ENCODE measurements at places on chromosomes 1 and 21.
A peak's percentile ranks its signal among the peaks of the same experiment; 100 is the strongest.

- no peak for DNase-seq
Observed at GRCh38 chr21:37159053-37159776, 86.2 kb downstream of the TTC3 start.

DNA sequence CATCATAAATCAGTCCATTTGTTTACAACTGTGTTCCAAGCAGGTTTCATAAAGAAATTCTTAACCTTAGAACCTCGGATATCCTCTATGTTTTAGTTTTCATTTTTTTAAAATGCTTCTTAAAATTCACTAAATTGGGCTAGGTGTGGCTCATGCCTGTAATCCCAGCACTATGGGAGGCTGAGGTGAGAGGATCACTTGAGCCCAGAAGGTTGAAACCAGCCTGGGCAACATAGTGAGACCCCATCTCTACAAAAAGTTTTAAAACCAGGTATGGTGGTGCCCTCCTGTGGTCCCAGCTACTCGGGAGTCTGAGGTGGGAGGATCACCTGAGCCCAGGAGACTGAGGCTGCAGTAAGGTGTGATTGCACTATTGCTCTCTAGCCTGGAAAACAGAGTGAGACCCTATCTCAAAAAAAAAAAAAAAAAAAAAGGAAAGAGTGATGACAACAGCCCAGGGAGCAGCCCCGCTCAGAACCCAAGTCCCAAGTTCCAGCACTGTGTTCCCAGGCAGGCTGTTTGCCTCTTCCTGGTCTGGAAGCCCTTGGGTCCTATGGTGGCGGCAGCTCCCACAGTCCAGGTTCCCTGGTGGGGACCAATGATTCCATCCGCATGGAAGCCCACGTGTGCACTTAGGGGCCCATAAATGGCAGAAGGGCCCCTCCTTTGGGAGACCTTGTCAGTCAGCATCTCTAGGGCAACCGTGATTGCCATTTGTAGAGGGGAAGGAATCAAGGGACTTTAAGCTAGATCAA lies 24.7 kb upstream of the SPSB1 start:
- DNase-seq: no peak

DNA sequence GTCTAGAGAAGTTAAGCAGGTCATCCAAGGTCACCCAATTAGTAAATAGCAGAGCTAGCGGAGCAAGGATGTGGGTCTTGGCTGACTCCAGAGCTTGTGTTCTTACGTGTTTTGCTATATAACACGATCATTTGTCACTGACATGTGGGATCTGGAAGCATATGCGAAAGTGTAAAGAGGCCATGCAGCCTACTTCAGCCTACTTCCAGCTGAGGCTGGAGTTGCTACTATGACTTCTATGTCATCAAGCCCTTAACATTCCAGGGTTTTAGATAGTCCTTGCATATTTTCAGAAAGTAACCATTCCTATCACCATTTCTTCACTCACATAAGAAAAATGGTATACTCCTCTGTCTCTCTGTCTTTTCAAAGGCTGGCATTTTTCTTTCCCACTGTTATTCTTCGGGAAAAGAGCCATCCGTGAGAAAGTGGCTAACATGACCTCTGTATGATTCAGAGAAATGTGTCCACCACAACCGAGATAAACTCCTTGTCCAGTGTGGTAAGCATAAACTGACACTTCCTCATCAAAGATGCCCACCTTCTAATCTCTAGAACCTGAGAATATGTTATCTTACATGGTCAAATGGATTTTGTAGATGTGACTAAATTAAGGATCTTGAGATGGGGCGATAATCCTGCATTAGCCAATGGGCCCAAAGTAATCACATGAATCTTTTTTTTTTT lies 24.0 kb upstream of the ABL2 start:
- no peak for DNase-seq

GRCh38 chr1:228358039-228358763 lies 48.4 kb downstream of the TRIM11 start:
- DNase-seq: no peak

GRCh38 chr1:161887730-161888287 lies 121.7 kb downstream of the ATF6 start:
- DNase-seq: no peak

GRCh38 chr1:228140724-228141225 lies 696 bp downstream of the GUK1 start:
- DNase-seq: no peak

- DNase-seq: no peak
Observed at GRCh38 chr1:222845763-222846162, 30.9 kb downstream of the DISP1 start.

GRCh38 chr1:204296431-204296988 lies 63.2 kb downstream of the PLEKHA6 start:
- no peak for DNase-seq

GRCh38 chr1:158077411-158078256 lies 84.2 kb downstream of the KIRREL1 start:
- no peak for DNase-seq

DNA sequence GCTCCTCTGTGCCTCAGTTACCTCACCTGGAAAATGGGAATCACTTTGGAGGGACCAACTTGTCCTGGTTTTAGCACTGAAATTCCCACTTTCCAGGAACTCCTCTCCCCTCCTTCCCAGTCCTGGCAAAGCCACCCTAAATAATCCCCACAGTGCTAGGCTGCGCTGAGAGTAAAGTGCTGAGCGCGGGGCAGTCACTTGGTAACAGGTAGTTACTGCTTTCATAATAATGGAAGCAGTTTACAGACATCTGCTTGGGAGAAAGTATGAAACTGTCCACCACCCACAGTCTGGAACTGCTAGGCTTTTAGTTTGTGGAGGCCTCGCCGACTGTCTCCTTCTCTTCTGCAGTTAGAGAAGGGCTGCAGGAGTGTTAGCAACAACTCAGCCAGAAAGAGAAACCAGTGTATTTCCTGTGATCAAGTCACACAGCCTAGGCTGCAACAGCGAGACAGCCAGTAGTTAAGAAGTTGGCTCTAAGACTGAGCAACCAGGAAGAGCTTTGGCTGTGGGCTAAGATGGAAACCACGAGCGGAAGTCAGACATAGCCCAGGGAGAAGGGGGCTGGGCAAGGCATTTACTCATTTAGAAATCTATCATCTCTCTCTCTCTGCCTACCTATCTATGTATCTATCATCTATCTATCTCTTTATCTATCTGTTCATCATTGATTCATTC lies 30.8 kb upstream of the ABCG1 start:
- no peak for DNase-seq

- no peak for DNase-seq
Observed at GRCh38 chr1:234458352-234459017, 20.5 kb downstream of the TARBP1 start.

DNA sequence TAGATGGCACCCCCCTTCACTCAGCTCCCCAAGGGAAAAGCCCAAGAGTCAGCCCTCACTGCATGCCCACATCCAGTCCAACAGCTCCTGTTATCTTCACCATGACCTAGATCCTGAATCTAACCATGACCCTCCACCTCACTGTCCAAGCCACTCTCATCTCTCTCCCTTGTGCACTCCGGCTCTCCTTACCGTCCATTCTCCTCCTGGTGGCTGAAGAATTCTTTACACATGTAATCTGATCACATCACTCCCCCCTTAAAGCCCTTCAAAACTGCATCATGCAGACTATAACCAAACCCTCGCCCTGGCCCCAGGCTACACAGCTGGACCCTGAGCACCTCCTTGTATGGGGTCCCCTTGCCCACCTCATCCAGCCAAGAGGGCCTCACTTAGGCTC lies 14.0 kb upstream of the PAQR7 start:
- DNase-seq: no peak

- DNase-seq: no peak
Observed at GRCh38 chr1:22615886-22616285, 20.5 kb upstream of the C1QA start.

DNA sequence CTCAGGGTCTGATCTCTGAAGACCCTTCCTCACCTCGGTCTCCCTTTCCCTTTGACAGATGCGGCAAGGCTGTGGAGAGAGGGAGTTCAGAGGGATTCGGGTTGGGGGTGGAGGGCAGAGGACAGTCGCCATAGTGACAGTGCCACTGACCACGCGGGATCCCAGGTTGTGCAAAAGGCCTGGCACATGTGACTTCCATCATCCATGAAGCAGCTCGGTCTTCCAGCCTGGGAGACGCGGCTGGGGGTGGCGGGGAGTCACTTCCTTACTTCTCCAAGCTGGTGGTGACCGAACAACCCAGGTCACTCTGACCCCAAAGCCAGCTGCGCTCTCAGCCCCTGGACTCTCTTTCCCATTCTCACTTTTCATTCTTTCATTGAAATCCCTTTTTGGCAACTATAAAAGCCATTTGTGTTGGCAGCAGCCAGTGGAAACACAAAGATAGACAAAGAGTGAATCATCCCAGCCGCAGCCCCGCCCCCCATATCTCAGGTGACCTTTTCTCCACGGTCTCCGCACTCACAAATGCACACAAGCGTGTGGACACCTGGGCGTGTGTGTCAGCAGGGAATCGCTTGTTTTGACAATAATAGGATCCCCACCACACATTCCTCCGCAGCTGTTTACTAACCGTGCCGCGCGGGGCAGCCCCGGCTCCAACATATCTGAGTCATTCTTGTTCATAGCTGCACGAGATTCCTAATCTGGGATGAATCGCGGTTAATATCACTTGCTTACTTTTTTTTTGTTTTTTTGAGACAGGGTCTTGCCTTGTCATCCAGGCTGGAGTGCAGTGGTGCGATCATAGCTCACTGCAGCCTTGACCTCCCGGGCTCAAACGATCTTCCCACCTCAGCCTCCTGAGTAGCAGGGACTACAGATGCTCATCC lies 68.3 kb downstream of the DHRS3 start:
- no peak for DNase-seq

DNA sequence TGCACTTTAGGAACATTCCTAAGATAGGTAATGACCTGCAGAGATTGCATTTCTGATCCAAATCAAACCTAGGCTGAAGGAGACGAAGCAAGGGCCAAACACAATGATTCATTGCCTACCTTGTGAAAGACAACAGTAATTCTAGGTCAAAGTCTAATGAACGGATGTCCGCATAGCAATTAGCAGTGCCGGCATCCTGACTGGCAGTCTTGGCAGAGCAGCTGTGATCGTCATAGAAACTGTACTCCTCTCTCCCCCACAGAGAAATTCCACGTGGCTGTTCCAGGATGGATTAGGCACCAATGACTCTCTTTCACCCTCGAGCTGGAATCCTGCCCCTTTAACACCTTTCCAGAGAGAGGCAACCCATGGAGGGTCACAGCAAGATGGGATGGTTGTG lies 28.9 kb upstream of the VAV3 start:
- DNase-seq: no peak

- no peak for DNase-seq
Observed at GRCh38 chr1:97744977-97745376, 175.9 kb downstream of the DPYD start.

- peak; percentile 44 for DNase-seq
Observed at GRCh38 chr1:205977402-205978014, 25.7 kb downstream of the RAB7B start.

DNA sequence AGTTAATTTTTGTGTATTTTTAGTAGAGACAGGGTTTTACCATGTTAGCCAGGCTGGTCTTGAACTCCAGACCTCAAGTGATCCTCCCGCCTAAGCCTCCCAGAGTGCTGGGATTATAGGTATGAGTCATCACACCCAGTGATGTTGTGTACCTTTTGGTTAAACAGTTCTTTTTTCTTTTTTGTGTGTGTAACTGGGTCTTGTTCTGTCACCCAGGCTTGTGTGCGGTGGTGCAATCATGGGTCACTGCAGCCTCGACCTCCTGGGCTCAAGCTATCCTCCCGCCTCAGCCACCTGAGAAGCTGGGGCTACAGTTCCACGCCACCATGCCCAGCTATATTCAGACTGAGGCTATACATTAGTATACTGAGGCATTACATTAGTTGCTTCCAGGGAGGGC lies 37.8 kb downstream of the GABPB2 start:
- no peak for DNase-seq

- no peak for DNase-seq
Observed at GRCh38 chr21:33403128-33403785, at the start of gene IFNGR2. Gene IFNGR2, plus strand, starts transcription at chr21:33403413. Its CDS starts 131 bp downstream, at chr21:33403544.

- DNase-seq: no peak
Observed at GRCh38 chr1:92095874-92096273, 15.7 kb downstream of the BTBD8 start.

DNA sequence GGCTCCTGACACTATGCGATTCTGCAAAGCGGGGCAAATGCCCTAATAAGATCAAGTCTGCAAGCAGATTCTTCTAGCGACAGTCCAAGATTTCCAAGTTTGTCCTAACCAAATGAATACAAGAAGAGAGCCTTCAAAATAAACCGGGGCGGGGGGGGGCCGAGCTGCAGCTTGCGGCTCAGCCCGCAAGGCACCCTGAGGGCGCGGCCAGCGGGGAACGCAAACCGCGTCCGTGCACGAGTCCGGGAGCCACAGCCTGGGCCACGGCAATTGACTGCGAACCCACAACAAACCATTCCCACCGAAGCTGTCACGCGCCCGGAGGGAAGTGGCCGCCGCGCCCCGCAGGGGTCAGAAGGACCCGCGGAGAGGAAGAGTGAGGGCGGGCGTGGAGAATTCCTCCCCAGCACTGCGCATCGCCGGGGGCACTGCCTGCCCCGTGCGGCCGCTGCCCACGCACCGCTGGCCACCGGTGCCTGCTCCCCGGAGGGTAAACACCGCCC lies 687 bp downstream of the TGFBR3 start:
- no peak for DNase-seq

GRCh38 chr1:227125929-227126545 lies 185.9 kb downstream of the COQ8A start:
- no peak for DNase-seq

DNA sequence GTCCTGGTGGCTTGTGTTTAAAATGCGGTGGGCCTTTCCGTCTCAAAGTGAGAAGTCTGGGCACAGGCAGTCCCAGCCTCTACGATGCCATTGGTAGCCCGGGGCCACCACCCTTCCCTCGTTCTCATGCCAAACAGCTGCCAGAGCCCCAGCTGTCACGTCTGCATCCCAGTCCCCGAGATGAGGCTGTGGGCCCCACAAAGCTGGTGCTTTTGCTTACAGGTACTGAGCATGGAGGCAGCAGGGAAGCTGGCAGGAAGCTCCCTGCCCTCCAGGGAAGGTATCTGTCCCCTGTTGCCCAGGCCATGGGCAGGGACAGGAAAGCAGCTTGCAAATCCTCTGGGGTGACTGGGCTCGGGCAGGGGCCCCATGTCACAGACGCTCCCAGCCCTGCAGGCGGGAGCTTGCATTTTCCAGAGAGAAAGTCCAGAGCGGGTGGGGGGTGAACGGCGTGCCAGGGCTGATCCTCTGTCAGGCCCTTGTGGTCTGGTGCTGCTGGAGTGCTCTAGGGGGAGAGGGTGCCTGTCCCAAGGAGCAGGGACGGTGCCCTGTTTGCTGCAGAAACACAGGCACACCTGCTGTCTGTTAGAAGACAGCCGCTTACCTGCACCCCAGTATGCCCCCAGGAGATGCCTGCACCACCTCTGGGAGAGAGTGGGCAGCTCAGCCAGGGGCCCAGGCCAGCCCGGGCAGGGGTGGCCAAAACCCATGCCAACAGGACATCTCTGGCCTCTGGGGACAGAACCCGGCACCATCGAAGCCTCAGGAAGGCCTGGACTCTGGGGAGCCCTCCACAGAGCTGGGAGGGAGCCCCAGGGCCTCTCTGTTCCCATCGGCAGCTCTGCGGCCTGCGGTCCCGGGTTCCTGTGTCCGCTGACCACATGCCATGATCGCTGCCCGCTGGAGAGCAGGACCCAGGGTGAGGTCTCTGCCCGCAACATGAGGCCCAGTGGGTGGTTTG lies 45.9 kb downstream of the SLX9 start:
- DNase-seq: no peak
